ENCODE measurements at places on chromosomes 1 and 21.

GRCh38 chr1:30881319-30882181, 27.0 kb downstream of the SDC3 start:
- DNase-seq, result no peak

DNA sequence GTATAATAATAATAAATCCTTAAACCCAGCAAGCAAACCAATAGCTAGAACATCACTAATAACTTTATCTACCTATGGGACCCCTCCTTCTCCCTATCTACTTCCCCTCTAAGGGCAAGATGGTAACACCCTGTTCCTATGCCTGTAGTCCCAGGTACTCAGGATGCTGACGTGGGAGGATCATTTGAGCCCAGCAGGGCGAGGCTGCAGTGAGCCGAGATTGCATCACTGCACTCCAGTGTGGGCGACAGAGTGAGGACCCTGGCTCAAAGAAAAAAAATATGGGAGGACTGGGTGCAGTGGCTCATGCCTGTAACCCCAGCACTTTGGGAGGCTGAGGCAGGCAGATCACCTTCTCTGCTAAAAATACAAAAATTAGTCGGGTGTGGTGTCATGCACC, 143.1 kb upstream of the SLC45A1 start:
- no peak for DNase-seq

GRCh38 chr1:40703316-40703715, 11.8 kb downstream of the NFYC start:
- no peak for DNase-seq

DNA sequence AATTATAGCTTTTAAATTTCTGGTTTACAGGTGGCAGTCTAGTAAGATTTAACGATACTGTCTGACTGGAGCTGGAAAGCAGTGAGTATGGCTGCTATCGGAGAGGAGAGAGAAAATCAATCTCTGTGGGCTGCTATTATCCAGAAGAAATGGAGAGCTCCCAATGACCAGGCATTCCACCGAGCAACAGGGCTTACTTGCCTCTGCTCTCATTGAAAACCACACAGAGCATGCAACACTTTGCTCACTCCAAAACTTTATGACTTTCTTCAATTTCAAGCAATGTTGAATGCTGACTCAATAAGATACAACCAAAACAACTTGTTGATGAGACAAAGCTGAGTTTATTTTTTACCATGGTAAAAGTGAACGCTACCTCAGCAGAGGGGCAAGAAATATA, 337.0 kb upstream of the NCAM2 start:
- no peak for DNase-seq

DNA sequence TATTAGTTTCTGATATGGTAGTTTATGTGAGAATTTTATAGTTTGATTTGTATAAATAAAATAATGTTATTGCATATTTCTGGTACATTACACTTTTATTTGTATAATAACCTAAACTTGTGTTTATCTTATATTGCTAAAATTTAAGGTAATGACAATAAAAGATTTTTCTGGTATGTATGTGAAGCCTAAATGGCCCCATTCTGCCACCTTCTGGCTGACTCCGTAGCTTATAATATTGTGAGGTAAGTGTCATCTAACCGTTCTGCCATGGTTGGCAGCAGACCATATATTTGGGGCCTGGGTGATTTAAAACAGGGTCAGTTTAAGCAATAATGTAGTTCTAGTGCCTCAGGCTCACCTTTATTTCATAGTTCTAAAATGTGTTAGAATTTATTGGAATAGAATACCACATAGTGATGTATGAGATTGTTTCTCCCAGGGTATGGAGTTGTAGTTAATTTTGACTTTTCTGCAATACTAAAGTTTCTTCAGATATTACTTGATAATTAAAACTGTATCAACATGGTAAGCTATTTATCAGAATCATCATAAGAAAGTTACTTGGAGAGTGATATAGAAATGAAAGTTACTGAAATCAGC, 21.2 kb upstream of the PRKACB start:
- no peak for DNase-seq

GRCh38 chr1:154657556-154657955, 49.6 kb upstream of the ADAR start:
- no peak for DNase-seq

- DNase-seq, result no peak
These were observed 30.7 kb downstream of the TNFRSF1B start for GRCh38 chr1:12197483-12197880.

DNA sequence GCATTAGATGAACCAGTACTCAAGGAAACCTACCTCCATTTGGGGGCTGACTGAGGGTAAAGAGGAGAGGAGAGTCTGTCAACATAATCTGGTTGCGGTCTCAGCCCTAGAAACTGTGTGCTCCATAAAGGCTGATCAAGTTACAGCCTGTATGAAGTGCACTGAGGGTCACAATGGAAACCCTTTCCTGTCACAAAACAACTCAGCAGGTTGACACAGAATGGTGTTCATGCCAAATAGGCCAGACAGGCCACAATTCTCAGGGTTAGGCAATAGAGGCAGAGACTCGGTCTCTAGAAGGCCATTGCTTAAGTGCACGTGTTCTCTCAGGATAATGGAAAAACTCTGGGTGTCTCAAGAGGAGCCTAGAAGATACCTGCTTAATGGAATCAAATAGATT, 4.1 kb upstream of the ANKRD35 start:
- no peak for DNase-seq

DNA sequence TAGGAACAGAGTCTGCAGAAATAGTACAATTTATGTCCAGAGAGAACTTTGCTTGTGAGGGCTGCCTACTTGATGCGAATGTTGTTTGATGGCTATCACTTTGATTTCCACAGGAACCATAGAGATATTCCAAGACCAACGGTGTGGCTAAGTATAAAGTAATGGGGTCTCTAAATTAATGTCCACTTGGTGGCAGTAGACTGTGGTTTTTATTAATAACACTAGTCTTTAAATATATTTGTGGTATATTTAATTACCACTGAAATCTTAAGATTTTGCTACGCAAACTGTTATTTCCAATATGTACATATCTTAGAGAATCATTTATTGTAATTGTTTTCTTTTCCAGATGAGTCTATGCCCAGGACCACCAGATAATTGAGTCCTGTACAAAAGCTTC, 647.9 kb downstream of the PLA2G4A start:
- no peak for DNase-seq

DNA sequence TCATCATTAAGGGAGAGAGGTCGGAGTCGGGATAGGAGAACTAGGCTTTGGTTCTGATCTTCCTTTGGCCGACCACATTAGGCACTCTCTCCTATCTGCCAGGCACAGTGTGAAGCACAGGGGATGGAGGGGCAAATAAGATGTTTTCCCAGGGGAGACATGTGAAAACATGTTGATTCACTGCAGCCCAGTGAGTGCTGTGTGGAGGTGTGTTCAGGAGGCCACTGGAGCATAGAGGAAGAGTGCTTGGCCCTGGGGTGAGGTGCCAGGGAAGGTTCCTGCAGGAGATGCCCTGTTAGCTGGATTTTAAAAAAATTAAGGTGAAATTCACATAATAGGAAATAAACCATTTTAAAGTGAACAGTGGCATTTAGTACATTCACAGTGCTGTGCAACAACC, 3.7 kb downstream of the VANGL2 start:
- no peak for DNase-seq

DNA sequence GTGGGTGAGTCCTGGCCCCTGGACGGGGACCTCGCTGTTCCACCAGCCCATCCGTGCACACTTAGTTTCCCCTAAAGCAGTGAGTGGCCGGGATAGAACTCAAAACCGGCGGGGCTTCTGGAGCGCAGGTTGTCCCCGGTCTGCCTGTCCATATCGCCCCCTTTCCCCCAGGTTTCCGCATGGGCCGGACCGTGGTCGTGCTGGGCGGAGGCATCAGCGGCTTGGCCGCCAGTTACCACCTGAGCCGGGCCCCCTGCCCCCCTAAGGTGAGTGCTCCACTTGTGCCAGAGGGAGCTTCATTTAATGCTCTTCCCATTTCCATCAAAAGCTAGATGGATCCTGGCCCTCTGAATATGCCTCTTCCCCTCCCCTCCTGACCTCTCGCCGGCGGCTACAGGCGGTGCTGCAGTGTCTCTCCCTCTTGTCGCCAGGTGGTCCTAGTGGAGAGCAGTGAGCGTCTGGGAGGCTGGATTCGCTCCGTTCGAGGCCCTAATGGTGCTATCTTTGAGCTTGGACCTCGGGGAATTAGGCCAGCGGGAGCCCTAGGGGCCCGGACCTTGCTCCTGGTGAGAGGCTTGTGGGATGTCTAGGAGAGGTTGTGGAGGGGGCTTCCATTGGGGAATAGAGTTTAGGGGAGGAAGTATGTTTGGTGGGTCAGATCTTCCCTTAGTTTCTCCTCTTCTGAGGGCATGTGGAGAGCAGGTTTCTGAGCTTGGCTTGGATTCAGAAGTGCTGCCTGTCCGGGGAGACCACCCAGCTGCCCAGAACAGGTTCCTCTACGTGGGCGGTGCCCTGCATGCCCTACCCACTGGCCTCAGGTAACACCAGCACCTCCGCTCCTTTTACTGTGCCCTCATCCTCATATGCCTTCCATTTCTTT, 683 bp downstream of the PPOX start:
- DNase-seq, result no peak

DNA sequence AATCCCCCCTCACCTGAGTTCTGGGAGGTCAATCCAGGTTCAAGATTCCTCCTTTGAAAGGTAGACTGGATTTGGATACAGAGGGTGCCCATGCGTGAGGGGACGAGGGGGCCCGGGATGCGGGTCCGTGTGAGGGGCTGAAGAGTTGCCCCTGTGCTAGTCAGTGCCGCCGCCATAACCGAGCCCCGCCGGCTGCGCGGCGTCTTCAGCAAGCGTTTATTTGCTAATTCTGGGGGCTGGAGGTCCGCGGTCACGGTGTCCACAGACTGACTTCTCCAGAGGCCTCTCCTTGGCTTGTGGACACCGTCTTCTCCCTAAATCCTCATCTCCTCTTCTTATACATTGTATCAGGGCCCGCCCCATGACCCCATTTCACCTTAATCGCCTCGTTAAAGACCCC, 20.9 kb upstream of the SAMD11 start:
- DNase-seq, result no peak

DNA sequence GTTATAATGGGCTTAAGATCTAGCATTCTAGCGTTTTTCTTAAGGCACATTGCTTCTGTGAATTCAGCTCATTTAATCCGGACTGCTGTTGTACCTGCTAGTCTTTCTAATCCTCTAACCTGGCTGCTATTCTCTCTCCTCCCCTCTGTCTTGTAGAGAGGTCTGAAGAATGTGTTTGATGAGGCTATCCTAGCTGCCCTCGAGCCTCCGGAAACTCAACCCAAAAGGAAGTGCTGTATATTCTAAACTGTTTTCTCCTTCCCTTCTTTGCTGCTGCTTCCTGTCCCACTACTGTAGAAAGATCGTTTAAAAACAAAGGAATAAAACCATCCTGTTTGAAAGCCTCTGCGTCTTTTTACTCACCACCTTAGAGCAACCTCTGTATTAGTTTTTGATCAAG, 37.3 kb downstream of the CDC42 start:
- no peak for DNase-seq

DNA sequence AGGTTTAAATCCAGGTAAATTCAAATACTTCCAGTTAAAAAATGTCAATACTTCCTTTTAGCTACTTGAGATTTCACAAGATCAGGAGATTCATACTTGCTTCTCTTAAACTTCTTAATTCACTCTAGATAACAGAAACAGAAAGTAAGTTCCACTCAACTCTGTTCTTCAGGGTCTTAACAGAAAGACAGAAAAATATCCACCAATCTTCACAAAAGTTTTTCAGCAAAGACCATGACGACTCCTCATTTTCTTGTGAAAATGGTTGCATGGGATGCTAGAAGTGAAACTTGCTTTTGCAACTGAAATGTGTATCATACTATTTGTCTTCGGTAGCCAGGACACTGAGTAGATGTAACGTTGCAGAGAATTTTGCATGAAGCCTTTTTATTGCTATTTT, 12.3 kb upstream of the LRRC8C start:
- no peak for DNase-seq

DNA sequence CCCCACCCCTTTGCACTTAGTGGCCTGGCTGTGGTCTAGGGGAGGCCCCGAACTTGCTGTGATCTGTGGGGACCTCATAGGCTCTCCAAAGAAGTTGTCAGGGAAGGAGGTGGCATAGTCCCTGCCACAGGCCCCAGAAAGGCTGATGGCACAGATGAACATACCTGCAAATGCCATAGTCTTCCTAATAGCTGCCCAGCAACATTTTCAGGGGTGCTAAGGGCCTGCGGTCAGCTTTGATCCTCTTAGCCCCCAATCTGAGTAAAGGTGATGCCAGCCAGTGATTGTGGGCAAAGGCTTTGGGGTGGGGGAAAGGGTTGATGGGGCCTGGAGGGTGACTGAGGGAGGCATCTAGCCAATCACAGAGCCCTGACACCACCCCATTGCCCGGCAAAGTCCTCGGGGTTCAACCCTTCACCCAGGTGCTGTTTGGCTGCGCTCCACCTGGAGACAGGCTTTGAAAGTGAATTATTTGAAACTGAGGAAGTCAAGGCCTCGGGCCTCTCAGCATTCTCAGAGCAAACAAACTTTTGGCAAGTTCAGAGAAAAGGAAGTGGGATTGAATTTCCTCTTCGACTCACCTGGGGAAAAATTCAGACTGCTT, 35.8 kb downstream of the PAX7 start:
- no peak for DNase-seq

GRCh38 chr1:186785503-186785902, 43.2 kb upstream of the PLA2G4A start:
- DNase-seq, result no peak

DNA sequence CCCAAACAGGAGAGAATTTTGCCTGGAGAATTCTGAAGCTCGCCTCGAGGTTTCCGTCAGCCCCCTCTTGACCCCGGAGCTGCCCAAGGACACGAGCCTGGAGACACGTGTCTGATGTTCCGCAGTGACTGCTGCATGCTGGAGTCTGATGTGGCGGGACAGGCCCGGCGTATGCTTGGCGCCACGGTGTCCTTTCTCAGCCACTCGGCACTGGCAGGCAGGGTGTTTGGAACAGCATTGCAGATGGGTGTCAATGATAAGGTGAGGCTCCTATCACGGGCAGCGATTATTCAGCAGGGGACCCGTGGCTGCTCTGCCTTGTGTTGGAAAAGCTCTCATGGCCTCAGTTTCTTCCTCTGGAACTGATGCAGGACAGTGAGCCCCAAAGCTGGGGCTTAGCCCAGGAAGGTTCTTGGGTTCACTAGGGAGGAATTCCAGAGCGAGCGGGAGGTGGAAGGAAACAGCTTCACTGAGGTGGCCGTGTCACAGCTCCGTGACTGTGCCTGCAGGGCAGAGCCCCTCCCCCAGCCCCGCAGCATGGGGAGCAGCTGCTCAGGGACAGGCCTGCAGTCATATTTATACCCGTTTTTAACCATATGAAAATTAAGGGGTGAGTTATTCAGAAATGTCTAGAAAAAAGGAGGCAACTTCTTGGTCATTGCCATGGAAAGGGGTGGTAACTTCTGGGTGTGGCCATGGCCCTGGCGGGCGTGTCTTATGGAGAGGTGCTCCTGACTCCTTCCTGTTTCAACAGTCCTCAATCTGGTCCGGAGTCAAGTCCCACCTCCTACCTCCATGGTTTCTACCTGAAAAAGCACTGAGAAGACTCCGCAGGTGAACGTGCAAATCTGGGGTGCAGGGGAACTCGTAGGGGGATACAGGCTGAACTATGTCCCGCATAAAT, 123.4 kb downstream of the SIK1 start:
- DNase-seq, result no peak

- DNase-seq, result no peak
These were observed 253.5 kb upstream of the C1orf174 start for GRCh38 chr1:4153571-4153970.
